ENCODE measurements at places on chromosomes 2 and 18.

- DNase-seq = no peak
Measured at GRCh38 chr18:24462838-24463775, 2.7 kb downstream of the HRH4 start.

DNA sequence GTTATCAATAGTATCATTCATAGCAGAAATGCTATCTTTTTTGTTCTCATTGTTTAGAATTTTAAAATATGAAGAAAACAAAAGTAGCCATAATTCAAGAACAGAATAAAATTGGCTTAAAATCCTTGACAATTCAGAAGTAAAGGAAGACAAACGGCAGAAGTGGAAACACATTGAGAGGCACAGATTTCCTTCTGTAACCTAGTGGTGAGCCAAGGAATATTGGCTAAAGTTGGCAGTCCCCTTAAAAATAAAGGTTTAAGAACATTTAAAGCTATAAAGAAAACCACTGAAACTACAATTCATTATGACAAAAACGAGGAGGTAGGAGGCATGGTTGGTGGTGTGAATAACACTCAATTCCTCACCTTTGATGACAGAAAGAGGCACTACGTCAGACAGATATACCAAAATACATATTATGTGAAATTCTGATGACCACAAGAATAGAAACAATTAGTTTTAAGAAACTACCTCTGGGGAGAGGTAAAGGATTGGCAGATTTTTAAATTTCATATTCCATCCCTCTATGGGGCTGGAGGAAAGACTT lies 42.3 kb downstream of the SFT2D3 start:
- no peak for DNase-seq

DNA sequence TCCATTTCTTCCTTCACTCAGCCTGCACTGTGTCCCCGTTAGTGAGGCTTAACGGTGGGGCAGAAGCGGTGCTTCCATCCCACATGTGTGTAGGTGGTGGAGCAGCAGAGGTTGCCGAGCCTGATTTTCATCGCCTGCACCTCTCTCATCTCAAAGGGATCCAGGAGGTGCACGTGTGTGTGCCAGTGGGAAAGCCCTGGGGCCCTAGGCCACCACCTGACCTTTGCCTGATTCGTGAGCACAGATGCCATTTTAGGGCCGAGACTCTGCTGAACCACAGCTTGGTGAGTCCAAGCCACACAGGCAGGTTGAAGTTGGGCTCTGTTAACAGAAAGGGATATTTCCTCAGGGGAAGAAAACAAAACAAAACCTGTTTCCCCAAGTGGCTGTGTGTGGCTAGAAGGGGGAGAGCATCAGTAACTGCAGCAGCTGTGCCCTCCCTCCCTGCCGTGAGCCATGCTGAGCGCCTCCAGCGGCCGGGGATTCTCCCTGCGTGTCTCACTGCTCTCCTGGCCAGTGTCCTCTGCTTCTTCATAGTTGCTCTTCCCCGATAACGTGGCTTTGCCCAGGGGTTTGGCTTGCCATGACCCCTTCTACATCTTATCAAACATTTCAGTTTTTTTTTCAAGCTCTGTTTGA lies 81.5 kb downstream of the MAPRE2 start:
- DNase-seq = no peak

GRCh38 chr2:54555318-54555837 lies 99.3 kb downstream of the SPTBN1 start:
- no peak for DNase-seq

GRCh38 chr2:97970293-97971060 lies 25.3 kb downstream of the TMEM131 start:
- peak; percentile 28 for DNase-seq

GRCh38 chr2:131044757-131045150 lies 48.5 kb downstream of the FAM168B start:
- DNase-seq = no peak

GRCh38 chr2:110854355-110855081 lies 122.1 kb downstream of the ACOXL start:
- DNase-seq = no peak

- DNase-seq = peak; percentile 44
Measured at GRCh38 chr2:205188239-205189138, 493.8 kb upstream of the NRP2 start.

DNA sequence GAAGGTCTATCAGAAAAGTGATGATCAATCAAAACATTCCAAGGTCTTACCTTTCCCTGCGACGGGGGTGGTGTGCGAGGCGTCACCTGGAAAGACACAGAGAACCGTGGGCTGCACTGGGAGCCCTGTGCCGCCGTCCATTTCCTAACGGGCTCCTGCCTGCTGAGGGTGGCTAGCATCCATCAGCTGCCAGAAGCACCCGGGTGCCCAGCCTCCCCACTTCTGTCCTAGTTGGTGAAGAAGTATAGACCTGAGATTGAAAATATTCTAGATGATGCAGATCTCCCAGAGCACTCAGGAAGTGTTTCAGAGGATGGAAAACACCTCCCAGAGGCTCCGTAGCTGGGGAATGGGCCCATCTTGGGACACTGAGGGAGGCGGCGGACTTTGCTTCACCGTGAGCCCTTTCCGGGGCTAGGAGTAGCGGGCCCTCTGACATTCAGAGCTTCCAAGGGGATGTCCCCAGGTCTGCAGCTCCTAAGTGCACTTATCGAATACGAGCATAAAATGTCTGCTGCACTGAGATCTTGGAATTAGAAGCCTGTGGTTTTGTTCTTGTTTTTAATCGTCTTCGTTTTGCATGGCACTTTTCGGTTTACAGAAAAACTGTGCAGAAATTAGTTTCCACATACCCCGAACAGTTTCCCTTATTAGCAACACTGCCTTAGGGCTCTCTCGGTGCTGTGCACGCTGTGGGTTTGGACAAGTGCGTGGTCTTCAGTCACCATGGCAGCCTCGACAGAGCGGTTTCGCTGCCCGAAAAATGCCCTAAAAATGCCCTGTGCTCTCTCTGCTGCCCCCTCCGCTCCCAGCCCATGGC lies 143.5 kb downstream of the MBP start:
- DNase-seq = no peak

DNA sequence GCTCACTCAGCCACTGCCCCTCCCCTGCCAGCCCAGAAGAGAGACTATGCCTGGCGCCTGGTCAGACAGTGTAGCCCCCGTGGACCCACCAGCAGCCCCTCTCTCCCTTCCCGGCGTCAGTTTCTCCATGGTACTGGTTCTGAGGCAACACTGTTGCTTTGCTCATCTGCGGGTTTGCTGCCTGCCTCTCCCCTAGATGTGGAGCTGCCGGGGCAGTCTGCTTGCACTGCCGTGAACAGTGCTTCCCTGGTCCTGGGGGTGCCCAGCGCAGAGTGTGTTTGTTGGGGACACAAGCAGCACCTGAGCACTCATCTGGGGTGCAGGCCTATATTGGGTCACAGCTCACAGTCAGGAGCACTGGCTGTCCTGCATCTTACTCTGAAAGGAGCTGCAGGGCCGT lies 309.9 kb downstream of the NDUFA10 start:
- no peak for DNase-seq

DNA sequence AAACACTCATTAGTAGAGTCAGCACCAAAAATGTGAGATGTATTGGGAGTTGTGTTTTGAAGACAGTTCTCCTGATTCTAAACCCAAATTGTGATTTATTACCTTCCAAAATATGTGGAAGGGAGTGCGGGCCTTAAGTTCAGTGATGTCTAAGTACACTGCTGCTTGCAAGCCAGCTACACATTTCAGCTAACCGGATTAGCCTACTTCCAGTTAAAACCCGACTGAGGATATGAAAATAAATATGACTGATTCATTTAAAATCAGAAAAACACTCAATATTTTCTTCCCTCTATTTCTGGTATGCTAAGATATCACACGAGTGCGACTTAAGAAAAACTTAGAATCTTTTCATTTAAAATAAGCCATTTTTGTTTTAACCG lies 907 bp downstream of the FHL2 start:
- no peak for DNase-seq

DNA sequence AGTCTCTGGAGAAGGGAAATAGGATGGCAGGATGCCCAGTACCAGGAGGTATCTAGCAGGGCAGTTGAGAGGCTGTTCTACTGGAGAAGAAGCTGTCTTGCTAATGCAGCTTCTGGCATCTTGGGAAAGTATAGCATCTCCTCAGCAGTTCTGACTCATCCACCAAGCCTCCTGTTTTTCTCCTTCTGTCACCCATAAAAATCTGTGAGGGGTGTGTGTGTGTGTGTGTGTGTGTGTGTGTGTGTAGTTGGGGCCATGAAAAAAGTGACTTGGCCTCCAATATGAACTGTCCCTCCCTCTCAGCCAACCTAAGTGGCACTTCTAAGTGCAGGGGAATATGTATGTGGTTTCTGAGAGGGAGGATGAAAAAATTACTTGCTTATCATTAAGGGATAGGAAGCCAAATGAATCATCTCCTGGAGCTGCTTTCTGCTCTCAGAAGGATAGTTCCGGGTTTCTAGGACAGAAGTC lies 83.9 kb downstream of the CBLN2 start:
- DNase-seq = no peak

- no peak for DNase-seq
Measured at GRCh38 chr18:58859907-58860306, 4.8 kb upstream of the ZNF532 start.

DNA sequence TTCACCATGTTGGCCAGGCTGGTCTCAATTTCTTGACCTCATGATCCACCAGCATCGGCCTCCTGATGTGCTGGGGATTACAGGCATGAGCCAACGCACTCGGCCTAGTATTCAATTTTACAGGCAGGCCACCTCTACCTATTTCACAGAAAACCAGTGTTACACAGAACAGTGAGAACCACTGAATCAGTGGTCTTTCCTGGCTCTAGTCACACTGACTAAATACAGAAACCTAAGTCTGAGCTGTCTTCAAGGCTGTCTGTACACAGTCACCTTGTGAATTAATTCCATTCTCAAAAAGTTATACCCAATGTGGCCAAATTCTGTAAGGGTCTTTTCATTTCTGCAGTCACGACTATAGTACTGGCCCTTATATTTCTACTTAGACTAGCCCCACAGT lies 3.5 kb downstream of the RNF149 start:
- no peak for DNase-seq

DNA sequence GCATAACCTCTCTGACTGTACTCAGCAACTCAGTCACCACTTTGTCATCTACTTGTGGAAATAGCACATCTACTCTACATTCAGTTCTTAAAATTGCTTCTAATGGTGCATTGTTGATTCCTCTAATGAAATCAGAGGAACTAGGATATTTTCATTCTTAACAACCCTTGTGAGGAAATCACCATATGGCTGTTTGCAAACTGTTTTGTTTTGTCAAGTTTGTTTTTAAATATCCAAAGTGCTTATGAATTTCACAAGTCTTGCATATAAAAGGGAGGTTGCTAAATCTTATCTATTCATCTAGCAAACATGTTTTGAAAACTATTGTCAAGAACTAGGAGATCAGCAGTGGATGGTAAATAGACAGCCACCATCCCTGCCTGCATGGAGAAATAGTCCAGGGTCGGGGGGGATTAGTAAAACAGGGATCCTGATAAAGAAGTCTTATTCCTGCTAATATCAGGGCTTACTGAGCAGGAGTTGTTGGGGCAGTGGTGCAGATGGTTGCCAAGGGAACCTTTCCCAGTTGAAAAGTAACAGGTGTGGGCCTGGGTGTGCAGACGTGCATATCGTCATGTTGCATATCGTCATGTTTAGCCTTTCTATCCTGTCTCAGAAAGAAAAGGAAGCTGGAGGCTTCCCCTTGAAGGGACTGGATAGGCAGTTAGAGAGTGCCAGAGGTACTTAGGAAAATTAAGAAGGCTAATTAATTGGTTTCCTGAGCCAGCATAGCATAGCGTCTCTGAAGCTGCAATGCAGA lies 7.5 kb upstream of the MYO3B start:
- peak; percentile 38 for DNase-seq

- DNase-seq = no peak
Measured at GRCh38 chr2:64251497-64252250, 107.5 kb upstream of the PELI1 start.

- DNase-seq = no peak
Measured at GRCh38 chr2:178419123-178419522, 31.9 kb downstream of the PRKRA start.

DNA sequence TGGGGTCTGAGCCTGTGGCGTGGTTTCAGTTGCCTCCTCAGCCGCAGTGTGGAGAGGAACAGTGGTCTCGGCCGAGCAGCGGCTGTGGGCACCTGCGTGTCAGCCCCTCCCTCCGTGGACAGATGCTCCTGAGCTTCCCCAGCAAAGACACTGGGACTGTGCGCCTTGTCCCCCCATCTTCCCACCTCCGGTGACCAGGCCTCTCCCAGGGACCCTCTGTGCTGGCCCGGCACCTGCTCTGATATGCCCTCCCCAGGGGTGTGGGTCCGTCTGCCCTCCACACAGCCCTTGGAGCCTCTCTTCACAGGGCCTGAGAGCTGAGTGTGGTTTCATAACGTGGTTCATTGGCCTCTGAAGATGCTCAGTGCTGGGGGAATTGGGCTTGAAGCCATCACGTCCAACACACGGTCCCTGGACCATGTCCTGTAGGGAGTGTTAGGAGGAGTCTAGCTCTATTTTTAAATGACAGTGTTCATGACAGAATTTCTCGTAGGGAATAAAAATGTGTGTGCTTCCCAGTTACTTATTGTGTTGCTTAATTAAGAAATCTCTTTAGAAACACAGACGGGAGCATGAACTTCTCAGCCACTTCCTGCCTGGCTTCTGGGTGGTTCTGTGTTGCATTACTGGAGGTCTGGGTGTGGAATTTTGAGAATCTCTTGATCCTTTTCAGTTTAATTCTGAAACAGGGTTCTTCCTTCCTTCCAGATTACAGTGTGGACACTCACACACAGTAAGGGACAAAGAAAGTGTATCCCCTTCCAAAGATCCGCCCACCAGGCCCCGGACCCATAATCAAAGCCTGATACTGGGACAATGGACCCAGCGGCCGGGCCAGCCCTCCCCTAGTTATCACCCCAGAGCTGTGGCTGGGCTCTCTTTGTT lies 110.7 kb downstream of the NFATC1 start:
- no peak for DNase-seq

DNA sequence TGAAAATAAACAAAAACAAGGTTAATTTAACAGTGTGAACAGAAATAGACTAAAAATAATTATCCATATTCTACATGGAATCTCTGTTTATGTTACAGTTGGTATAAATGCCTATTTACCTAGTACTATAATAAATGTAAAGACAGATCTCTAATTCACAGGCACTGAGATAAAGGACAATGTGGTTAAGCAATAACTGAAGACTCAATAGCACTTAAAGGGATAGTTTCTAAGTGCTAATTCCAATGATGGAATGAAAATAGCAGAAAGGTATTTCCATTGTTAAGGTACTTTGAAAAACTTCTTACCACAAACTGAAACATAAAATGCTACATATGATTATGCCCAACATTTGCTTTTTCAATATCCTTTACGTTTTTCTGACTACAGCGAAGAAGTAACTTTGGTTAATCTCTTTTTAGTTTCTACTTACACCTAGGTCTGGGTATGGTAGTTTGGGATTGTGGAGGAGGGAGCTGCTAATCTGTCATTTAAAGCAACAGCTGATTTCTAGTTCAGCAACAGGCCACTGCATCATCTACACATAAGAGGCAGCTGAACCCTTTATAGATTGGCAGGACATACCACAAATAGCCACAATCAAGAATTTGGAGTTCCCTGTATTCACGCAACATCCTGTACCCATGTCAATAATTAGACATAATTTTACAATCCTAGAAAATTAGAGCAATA lies 27.2 kb downstream of the MAP4K3 start:
- DNase-seq = no peak

- DNase-seq = no peak
Measured at GRCh38 chr2:11500702-11501303, 33.0 kb upstream of the GREB1 start.

- peak; percentile 64 for DNase-seq
Measured at GRCh38 chr2:241659150-241659739, 21.8 kb downstream of the ATG4B start.
